ENCODE measurements at places on chromosomes 11 and 22.

DNA sequence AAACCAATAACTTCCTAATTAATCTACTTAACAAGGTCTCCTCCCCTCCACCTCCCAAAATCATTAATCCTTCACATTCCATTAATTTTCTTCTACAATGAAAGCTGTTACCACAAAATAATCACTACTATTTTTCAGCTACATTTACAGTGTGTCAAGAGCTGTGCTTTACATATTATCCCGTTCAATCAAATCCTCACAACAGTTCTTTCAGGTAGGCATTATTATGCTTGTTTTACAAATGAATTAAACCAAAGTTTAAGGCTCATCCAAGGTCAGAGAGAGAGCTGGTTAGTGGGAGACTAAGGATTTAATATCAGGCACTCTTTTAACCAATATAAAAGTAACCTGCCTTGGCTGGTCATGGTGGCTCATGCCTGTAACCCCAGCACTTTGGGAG is 107.4 kb downstream of the SIK3 start:
- no peak for DNase-seq

DNA sequence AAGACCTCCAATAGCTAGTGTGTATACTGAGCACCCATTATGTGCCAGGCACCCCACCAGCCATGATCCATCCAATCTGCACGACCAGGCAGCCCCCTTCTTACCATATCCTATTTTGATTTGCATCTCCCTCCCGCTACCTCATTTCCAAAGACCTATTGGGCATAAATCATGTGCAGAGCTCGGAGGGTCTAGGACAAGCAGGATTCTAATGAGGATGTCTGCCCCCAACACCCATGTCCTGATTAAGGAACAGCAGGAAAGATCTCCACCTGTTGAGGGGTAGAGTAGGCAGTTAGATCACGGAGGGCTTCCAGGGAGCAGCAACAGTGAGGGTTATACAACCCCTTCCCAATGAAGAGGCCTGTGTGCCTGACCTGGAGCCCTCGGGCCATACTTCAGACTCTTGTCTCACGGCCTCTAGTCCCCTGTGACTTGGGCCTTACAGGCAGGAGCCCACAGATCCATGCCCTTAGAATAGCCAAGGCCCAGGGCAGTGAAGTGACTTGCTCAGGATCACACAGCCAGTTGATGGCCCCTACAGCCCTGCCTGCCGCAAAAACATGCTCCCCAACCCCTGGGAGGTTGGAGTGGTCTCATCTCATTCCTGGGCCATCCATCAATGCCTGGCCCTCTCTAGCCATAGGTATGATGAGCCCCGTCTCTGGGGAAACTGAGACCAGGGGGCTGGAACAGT is 3.5 kb downstream of the RAB3IL1 start:
- DNase-seq = no peak

DNA sequence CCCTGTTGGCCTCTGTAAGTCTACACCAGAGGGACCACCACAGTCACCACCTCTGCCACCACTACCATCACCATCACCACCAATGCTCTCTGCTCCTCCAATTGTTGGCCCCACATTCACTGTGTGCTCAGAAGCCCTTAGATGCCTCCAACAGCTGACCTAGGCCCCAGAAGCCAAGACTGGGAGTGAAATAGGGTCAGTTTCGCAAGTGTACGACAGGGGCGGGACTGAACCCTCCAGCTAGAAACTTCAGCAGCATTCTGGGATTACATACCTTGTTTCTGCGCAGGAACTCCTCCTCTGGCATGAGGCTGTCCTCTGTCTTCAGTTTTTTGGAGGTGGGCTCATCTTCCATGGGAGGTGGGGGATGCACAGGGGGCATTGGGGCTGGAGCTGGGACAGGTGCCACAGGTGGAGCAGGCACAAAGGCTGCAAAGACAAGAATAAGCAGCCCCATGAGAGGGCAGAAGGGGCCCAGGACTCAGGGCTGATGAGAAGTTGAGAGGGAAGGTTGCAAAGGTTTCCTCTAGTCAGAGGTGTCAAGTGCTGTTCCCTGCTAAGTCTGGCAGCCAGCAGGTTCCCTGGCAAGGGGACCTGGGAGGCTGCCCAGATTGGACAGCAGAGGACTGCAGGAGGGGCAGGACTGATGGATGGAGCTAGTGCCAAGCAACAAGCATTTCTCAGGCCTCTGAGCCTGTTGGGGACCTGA is 10.2 kb upstream of the TBC1D10A start:
- no peak for DNase-seq

- DNase-seq = no peak
Observed at GRCh38 chr22:38733329-38733723, 22.5 kb downstream of the SUN2 start.

DNA sequence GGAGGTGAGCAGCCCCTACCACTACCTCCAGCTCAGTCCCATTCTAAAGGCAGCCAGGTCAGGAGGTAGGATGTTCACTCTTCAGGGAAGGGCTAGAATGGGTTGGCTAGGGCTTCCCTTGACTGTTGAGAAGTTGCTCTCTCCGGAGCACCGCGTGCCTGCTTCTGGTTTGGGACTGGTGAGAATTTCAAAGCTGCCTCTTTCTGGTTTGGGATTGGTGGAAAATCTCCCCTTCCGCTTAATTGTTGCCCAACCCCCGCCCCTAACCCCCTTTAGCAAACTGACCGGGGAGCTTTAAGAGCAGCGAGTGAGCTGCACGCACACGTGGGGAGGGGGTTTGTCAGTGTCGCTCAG is 686 bp downstream of the USP2 start:
- DNase-seq = no peak

DNA sequence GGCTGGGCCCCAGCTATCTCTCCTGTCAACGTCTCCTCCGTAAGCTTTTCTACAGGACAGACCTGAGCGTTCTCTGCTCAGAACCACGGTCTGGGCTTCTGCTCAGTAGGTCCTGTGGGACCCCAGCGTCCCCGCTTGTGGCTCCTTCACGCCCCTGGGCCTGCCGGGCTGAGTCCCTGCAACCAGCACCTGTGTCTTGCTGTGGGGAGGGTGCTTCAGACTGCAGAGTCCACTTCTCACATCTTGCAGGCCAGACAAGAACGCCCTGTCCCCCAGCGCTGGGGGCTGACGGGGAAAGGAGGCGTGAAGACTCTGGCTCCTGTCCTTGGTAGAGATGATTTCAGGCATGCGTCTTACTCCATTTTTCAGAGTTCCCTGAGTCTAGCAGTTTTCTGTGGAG is 1480.8 kb downstream of the BRD1 start:
- DNase-seq = no peak

DNA sequence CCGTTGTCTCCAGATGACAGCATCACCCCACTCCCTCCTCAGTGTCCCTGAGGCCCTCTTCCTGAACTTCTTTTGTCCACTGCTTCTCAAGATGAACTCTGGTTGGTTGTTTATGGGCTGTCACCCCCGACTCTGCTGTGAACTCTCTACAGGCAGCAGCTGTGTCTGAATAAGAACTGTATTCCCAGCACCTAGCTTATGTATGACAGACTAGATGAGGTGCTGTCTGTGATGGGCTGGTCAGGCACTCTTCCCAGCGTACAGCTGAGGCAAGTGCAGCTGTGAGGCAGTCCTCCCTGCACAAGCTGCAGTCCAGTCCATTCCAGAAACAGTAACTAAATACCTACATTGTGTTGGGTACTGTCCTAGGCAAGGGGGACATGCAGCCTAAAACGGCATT is 111.4 kb upstream of the PITPNB start:
- DNase-seq = no peak

DNA sequence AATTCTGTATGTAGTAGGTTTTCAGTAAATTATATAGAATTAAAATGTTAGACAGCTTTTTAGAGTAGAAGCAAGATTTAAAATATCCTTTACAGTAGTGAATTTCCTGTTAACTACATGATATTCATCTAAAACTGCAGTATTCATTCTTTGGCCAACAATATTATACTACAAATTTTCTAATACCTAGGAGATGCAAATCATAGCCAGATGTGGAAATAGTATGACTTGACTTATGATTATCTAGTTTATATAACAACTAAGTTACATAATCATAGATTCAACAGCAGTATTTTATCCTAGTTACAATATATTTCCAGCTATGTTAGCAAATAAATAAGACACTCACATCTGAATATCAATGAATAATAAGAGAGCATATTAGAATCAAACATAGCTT is 163.2 kb downstream of the MSANTD4 start:
- no peak for DNase-seq

- no peak for DNase-seq
Observed at GRCh38 chr11:10751581-10751940, 515 bp downstream of the CTR9 start.

Measured in cortex of kidney (tissue), 1 donor.